ENCODE measurements at places on chromosomes 1 and 21.

DNA sequence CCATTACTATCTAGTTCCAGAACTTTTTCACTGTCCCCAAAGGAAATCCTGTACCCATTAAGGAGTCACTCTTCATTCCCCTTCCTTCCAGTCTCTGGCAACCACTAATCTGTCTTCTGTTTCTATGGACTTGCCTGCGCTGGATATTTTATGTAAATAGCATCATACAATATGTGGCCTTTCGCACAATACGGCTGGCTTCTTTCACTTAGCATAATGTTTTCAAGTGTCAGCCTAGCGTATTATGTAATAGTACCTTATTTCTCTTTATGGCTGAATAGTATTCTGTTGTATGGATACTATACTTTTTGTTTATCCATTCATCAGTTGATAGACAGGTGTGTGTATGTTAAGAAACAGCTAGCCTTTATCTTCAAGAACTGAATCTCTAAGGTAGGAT, 14.3 kb downstream of the ATF3 start:
- no peak for DNase-seq

- no peak for DNase-seq
Observed at GRCh38 chr1:180227861-180228647, 2.0 kb upstream of the LHX4 start.

GRCh38 chr1:165539306-165539705, 4.5 kb upstream of the LRRC52 start:
- no peak for DNase-seq

GRCh38 chr1:231376875-231377549, 38.9 kb downstream of the SPRTN start:
- DNase-seq, result no peak

GRCh38 chr1:165696625-165697100, 1.7 kb downstream of the ALDH9A1 start:
- DNase-seq, result no peak

GRCh38 chr1:32195972-32196823, 4.2 kb upstream of the CCDC28B start:
- DNase-seq, result no peak

- DNase-seq, result no peak
Observed at GRCh38 chr1:88302843-88303486, 381.1 kb upstream of the PKN2 start.

GRCh38 chr1:192439373-192440025, 122.7 kb downstream of the RGS21 start:
- DNase-seq, result no peak

- DNase-seq, result no peak
Observed at GRCh38 chr1:2294725-2295078, 66.6 kb downstream of the SKI start.

DNA sequence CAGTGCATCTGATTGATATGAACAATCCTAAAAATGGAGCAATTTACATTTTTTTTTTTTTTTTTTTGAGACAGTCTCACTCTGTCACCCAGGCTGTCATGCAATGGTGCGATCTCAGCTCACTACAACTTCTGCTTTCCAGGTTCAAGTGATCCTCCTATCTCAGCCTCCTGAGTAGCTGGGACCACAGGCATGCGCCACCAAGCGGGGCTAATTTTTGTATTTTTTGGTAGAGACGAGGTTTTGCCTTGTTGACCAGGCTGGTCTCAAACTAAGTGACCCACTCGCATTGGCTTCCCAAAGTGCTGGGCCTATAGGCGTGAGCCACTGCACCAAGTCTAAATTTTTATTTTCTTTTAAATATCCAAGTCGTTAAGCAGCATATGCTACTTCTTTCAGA, 109.0 kb downstream of the FAF1 start:
- DNase-seq, result no peak

DNA sequence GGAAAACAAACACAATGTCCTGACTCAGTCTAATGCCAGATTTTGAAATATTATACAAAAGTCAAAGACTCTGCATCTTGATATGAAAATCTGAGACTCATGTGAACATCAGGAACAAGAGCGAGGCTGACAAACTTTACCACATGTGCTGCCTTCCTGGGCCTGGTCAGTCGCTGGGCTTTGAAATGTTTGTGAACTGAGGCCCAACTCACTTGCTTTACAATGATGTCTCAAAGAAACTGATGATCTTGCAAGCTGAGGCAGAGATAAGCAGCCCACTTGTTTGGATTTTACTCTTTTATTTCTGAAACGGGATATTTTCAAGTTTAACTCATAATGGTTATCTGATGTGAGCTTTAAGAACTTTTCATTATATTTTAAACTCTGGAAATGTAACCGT, 2.1 kb downstream of the BCAR3 start:
- DNase-seq, result no peak

- no peak for DNase-seq
Observed at GRCh38 chr1:210244746-210245367, 12.3 kb downstream of the SERTAD4 start.

DNA sequence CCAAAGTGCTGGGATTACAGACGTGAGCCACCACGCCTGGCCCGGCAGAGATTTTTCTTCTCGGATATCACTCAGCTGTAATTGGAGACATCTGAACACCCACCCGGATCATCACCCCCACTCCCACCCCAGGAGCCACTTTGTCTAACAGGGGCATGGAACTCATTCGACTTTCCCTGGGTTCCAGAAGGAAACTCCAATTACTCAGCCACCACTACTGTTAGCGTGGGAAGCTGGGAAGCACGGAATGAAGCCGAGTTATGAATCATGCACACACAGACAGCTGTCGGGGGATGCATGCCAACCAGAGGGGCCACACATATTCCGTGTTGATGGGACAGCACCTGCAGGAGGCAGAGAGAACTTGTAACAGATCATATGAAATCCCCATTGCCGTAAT, 85.2 kb downstream of the HLCS start:
- DNase-seq, result no peak

- no peak for DNase-seq
Observed at GRCh38 chr1:183175631-183176030, 10.4 kb upstream of the LAMC2 start.

DNA sequence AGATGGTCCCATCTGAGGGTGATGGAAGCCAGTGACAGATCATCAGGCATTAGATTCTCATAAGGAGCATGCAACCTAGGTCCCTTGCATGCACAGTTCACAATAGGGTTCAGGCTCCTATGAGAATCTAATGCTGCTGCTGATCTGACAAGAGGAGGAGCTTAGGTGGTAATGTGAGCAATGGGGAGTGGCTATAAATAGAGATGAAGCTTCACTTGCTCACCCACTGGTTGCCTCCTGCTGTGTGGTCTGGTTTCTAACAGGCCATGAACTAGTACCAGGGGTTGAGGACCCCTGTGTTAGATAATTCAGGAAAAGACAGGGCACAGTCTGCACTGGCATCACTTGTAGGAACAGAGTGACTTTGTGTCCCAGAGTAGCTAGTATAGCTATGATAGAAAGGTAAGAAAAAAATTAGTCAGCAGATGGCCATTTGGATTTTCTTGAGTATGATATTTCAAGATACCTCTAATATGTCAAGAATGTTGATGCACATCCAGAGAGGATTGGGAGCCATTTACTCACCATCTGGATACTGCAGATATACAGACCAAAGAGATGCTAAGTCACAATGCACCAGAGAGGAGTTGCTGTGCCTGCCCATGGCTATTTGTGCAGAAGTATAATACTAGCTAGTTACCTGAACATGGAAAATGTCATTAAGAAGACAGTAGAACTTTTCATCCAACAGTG, 53.6 kb downstream of the ADCY10 start:
- no peak for DNase-seq

DNA sequence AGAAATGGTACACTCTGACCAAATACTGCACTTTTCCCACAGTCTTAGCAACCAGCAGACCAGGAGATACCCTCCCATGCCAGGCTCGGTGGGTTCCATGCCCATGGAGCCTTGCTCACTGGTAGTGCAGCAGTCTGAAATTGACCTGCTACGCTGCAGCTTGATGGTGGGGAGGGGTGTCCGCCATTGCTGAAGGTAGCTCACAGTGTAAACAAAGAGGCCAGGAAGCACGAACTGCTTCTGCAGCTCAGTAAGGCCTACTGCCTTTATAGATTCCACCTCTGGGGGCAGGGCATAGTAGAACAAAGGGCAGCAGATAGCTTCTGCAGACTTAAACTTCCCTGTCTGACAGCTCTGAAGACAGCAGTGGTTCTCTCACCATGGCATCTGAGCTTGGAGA, 12.3 kb upstream of the IFI44L start:
- no peak for DNase-seq

DNA sequence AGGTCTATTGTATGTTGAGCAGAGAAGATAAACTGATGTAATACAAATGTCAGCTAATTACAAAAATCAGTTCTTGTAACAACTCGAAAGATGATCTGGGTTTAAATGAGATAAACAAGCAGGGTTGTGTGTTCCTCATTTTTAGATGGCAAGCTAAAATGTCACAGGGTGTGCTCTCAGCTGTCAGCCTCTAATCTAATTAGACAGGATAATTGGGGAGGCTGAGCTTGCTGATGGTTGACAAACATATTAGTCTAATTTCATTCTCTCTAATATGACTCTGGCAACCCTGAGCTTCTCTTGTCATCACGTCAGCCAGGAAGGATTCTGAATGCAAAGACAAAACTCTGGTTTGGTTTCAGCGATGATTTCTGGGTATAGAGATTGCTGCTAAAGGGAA, 335.3 kb upstream of the KAZN start:
- no peak for DNase-seq

DNA sequence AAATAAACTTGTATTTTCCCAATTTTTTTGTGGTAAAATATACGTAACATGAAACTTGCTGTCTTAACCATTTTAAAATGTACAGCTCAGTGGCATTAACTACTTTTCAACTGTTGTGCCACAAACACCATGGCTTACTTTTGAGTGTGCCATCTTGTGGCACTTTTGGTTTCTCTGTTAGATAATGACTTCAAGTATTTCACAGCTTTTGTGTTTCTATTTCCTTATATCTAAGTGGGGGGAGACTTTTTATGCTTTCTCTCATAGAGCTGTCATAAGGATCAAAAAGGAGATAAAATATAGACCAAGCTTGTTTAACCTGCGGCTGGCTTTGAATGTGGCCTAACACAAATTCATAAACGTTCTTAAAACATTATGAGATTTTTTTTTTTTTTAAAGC, 44.3 kb downstream of the CDC14A start:
- no peak for DNase-seq

- no peak for DNase-seq
Observed at GRCh38 chr1:232978815-232979214, 28.4 kb downstream of the NTPCR start.

DNA sequence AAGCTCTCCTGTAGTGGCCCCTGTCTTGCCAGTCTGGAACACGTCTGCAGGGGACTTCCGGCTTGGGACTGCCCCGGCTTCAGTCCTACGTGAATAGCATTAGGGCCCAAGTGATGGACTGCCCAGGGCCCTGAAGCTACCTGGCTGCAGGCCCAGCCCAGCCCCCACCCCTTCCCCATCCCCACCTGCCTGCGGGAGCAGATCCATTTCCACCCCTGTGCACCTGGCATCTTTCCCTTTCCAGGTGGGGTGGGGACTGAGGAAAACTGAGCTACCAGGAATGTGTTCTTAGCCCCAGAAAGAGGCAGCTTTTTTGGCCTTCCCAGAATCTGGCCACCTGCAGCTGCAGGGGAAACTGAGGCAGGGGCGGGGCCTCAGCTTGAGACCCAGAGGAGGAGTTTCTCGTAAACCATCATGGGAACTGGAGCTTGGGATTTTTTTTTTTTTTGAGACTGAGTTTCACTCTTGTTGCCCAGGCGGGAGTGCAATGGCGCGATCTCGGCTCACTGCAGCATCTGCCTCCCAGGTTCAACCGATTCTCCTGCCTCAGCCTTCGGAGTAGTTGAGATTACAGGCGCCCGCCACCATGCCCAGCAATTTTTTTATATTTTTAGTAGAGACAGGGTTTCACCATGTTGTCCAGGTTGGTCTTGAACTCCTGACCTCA, 3.2 kb downstream of the EDN2 start:
- DNase-seq, result no peak
